Suppressor macrophage treated with lipopolysaccharide for 4 hours (primary cell): ENCODE measurements at places on chromosomes 12 and 14.

DNA sequence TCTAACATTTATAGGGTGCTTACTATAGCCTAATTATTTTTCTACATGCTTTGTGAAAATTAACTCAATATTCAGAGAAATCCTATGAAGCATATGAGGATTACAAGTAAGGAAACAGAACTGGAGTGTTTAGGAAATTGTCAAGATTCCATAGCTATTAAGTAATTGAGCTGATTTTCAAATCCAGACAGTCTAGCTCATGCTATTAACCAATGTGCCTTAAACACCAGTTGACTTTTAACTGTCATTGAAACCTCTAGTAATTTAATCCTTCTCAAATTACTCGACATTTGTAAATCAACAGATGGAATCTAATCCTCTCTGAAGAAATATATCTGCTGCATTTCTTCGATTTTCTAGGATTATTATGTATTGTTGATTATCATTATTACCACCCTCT lies 488.9 kb downstream of the MDGA2 start:
- no peak for DNase-seq

DNA sequence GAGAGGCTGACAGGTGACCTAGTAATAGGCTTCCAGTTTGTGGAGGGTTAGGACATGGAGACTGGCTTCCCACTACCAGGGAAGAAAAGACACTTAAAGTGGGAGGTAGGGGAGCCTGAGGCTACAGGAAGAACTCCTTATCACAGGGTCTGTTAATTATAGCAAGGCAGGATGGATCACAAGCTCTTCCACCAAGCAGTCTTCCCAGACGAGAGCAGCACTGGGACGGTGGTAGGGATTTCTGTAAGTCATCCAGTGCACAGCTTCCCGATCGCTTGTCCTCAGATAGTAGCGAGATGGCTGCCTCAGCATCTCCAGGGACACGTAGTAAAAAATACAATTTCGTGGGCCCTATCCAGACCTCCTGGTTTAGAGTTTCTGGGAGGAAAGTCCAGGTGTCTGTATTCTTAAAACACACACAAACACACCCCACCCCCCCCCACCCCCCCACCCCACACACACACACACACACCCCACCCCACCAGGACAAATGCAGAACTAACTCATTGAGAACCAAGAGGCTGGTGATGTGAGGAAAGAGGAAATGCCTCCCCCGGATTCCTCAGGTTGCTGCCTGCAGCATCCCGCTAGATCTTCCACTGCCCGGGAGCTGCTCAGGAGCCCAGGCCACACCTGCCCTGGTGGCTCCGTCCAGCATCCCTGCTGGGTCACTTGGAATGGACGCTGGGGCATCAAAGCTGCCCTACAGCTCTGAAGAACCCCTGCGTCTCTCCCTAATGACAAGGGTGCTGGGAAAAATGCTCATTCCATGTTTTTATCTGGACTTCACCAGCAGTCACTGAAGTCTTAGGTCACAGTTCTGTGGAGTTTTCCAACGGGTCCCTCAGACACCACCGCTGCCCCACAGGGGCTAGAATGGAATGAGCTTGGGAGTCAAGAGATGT lies 307.2 kb downstream of the CACNA1C start:
- DNase-seq, result no peak

DNA sequence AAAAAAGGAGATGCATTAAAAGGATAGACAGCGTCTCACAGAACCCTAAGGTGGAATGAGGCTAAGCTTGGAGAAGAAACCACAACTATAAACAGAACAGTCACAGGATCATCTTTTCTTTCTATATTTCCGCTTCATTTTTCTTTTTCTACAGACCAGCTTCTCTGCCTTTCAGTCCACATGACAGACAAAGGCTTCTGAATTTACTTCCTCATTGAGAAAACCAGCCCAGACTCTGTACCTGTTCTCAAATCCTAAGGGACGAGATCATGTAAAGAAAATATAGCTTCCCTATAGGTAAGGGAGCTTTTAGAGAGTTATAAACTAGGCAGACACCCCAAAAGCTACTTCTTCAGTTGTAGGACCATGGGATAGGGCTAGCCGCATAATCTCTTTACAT lies 17.4 kb downstream of the SGPP1 start:
- DNase-seq, result no peak

GRCh38 chr14:31556191-31556590 lies 5.0 kb upstream of the NUBPL start:
- peak; percentile 29 for DNase-seq

GRCh38 chr12:46663318-46663717 lies 162.5 kb downstream of the SLC38A4 start:
- DNase-seq, result no peak

- DNase-seq, result no peak
Observed at GRCh38 chr14:79515158-79515557, 696.1 kb downstream of the DIO2 start.

DNA sequence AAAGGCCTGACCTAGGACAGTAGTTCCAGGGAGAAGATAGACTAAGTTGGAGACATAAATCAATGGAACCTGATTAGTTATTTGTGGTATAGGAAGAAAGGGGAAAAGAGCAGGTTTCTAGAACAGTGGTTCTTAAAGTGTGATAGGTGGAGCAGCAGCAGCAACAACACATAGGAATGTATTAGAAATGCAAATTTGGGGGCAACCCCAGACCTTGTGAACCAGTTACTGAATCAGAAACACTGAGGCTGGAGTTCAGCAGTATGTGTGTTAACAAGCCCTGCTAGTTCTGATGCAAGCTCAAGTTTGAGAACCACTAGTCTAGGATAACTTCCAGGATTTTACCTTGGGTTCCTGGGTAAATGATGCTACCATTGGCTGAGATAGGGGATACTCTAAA lies 308.7 kb downstream of the EMP1 start:
- no peak for DNase-seq

DNA sequence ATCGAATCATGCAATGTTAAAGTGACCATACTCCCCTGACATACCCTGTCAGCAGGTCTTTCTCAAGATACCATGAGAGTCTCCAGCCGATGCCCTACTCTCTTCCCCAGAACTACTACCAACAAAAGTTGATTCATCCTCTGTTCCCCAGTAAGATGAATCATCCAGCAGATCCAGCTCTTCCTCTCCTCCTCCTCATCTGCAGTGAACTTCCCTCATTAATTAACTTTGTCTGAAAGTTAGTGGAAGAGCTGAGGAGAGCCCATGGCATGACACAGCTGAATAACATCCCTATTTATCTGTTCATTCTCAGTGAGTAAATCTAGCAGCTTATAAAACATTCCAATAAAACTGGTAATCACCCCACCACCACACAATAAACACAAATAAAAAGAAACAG lies 213.4 kb downstream of the EGLN3 start:
- no peak for DNase-seq

GRCh38 chr12:96238336-96239047 lies 44.3 kb downstream of the ELK3 start:
- no peak for DNase-seq

DNA sequence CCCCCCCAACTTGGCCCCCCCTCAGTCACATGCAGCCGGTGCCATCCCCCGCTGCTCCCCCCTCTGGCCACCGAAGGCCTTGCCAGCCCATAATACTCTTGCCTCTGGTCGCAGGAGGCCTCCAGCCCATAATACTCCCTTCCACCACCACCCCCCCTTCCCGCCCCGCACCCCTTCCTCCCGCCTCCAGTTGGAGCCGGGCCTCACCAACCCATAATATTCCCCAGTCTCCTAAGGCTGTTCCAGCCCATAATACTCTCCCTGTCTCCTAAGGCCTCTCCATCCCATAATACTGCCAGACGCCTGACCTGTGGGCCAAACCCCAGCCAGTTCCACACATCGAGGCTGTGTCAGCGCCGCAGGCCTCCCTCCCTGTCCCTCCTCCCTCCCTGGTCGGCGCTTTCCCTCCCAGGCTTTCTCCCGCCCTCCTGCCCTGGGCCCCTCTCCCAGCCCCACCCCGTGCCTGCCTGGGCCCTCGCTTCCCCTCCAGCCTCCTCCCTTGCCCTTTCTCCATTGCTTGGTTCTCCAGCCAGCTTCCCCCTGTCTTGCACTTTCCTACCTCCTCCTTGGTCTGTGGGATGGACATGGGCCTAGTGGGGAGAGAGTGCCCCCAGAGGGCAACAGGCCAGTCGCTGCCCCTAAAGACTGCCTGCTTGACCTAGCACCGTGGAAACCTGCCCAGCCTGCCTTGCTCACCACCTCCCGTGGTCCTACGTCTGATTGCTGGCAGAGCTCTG lies 6.8 kb upstream of the CHD4 start:
- DNase-seq, result peak; percentile 62

DNA sequence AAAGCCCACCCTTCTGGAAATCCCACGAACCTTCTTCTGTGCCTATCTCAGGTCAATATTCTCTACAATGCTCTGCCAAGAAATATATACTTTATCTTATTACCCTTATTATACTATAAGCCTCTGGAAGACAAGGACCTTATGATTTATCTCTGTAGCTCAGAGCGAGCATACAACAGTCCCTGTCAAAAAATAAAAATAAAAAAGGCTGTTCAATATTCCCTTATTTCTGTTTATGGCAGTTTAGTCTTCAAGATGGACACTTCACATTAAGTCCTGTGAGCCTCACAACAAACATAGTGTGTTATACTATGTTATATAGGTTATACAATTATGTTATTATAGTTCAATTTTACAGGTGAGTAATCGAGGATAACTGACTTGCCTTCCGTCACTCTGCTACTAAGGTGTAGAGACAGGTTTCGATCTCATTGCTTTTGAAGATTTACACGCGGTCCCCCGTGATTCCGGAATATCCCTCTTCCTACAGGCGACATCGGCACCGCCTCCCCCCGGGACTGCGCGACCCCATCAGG lies 562 bp downstream of the EAPP start:
- no peak for DNase-seq

GRCh38 chr12:14880890-14881453 lies 4.7 kb downstream of the MGP start:
- DNase-seq, result no peak

- DNase-seq, result no peak
Observed at GRCh38 chr14:91968280-91968679, 20.8 kb upstream of the FBLN5 start.

- DNase-seq, result no peak
Observed at GRCh38 chr12:46919666-46920400, 94.0 kb upstream of the SLC38A4 start.

GRCh38 chr14:55170526-55170925 lies 20.9 kb downstream of the DLGAP5 start:
- no peak for DNase-seq

DNA sequence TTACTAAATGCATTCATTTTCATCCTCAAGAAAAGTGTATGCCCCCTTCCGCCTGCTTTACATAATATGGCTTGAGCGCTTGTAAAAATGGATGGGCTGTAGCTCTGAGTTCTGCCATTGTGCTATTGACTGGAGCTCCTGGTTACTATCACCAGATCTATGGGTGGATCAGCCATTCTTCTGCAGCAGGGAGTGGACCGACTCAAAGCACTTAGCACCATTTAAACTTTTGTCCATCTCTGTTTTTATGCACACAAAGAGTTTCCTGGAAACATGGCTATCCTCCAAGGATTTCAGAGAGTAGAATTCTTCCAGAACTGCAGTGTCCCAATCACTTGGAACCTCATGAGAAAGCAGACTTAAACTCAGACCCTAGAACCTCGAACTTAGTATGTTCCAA lies 4.5 kb upstream of the NUMB start:
- DNase-seq, result no peak

DNA sequence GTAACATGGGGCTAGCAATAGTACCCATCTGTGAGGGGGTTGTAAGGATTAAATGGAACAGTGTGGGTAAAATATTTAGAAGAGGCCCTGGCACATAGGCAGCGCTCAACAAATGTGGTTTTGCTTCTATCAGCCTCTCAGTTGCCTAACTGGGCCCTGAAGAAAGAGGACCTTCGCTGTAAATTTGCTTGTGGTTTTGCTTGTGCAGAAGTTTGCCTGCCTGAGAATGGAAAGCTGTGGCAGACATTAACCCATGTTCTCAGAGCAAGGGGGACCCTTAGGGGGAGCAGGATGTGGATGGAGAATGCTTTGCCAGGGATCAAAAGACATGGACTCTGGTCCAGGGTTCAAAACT lies 160.1 kb downstream of the BRMS1L start:
- DNase-seq, result no peak

- no peak for DNase-seq
Observed at GRCh38 chr12:74293689-74294131, 243.9 kb upstream of the ATXN7L3B start.
